ENCODE measurements at places on chromosomes 12 and 14.

- DNase-seq: no peak
Measured at GRCh38 chr14:51119411-51120051, 24.6 kb upstream of the TRIM9 start.

- DNase-seq: no peak
Measured at GRCh38 chr12:102913453-102914226, 3.4 kb downstream of the PAH start.

GRCh38 chr12:124026755-124027745, 54.0 kb downstream of the ZNF664 start:
- DNase-seq: no peak

DNA sequence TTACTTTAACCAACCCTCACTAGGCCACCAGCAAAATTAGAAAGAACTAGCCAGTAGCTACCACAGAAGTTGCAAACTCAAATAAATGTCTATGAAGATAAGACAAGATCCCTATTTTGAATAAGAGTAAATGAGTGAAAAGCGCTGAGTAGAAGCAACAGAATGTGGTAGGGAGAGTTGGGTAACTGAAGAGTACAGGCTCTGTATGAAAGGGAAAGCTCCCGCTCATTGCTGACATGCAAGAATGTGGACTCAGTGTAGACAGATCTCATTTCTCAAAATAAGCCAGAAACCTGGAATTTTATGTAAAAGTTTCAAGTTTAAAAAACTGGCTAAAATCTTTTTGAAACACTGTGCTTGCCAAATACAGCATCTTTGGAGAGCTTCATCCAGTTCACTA, 63.9 kb downstream of the NAV3 start:
- DNase-seq: no peak

DNA sequence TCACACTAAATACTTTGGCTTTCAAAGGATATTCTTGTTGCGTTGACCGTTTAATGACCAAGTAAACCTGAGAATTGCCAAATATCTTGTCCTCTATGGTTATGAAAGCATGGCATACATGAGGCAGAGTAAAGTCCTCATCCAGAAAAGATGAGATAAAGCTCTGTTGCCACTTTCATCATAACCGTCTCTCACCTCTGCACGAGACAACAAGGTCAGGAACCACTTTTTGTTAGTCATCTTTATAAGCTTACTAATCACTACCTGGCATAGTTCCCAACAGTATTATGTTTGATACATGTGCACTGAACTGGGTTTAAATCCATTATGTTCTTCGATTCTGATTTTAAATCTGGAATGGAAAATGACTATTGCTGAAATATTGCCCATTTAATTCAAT, 31.3 kb downstream of the PTPRB start:
- no peak for DNase-seq

DNA sequence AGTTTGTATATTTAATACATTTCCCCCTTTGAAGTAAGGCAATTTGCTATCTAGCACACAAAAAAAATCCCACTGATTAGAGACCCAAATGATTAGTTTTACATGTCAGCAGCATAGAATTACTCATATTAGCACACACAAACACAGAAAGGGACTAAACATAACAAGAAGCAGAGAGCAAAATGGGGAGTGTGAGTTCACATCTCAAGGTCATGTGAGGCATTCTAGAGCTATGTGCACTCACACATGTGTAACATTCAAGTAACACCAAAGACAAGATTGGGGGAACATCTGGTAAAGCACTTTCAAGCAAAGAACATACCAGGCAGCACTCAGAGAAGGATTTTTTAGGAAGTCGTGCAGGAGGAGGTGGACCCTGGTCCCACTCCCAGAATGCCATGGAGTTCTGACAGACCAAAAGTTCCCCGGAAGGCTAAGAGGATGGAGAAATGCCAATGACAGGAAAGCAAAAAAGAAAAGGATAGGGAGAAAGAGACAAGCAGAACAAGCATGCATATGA, 105.8 kb upstream of the SINHCAF start:
- no peak for DNase-seq

- DNase-seq: no peak
Measured at GRCh38 chr14:65771271-65771670, 358.7 kb downstream of the FUT8 start.

DNA sequence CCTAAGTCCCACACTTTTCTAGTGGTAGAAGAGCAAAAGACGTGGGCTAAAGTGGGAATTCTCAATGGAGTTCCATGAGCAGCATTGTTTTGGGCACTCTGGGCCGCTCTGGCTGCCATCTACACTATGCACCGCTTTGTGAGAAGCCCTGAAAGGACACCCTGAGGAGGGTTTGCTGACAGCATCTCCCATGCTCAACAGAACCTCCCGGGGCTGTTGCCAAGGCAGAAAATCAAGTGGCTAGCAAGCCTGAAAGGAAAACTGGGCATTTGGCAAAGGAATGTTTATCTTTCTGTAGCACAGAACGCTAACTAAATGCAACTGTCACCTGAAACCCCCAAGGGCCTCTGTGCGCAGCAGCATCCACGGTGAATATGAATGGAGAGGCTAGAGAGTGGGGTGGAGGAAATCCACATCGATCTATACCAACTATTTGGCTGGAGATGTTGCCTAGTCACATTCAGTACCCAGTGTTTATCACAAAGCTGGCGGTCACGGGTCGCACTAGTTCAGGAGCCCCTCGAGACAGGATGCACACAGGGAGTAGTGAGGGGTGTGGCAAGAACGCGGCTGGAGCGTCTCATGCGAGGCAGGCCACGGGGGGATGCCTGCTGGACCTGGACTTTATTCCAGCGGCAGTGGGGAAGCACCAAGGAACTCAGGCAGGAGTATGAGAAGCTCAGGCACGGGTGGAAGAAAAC, 14.2 kb downstream of the APPL2 start:
- DNase-seq: no peak

GRCh38 chr14:105178868-105179140, 2.3 kb downstream of the NUDT14 start:
- DNase-seq: no peak

- DNase-seq: no peak
Measured at GRCh38 chr14:48473944-48474343, 798.5 kb upstream of the MDGA2 start.

DNA sequence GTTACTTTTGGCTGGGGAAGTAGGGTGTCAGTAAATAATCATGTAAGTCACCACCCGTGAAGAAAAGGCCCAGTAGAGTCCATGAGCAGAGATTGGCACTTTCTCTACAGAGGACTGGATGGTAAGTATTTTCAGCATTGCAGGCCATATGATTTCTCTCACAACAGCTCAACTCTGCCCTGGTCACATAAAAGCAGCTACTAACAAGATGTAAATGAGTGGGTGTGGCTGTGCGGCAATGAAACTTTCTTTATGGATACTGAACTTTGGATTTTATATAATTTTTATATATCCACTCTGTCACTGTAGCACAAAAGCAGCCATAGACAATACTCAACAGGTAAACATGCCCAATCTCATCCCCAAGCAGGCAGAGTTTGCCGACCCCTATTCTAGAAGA, 343.6 kb downstream of the GLT1D1 start:
- DNase-seq: no peak

DNA sequence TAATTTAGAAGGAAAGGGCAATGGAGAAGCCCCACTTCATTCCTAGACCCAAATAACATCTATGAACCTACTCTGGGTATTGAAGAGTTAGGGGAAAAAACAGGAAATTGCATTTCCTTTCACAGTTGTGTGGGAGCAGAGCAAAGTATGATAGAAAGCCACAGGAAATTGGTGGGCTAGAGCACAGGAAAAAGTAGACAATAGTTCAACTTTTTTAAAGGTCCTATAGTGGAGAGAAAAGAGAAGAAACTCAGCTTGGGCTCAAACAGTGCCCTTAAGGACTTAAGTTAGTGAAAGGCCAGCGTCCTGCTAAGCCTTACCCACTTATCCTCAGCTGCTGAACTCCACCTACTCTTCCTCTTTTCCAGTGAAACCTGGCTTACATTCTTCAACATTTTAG, 258.1 kb downstream of the DPY19L2 start:
- DNase-seq: no peak

DNA sequence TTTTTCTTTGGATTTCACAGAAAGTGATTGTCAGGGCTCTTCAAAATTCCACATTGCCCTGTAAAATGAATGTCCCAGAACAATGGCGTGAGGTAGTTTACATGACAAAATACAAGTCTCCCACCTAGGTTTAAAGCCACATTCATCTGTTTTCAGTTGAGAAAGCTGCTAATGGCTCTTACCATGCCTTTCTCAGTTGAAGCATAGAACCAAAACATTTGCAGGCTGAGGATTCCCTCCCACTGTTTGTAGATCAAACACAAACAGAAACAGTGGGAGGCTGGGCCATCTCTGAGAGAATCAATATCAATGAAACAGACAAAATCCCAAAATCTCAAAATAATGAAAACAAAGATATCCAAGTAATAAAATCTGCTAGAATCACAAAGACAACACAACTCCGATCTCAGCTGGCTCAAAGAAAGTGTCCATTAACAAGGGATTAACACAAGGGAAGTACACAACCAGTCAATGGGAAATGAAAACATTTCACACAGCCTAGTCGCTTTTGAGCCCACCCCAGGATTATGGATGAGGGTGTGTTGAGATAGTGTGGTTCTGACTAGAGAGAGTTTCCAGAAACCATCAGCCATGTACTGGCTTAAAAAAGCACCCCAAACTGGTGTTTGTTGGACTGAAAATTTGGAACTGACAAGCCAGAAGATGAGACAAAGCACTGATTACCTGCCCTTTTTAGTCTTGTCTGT, 54.5 kb upstream of the TMEM260 start:
- DNase-seq: no peak

GRCh38 chr12:115570069-115570777, 707.3 kb downstream of the MED13L start:
- no peak for DNase-seq

DNA sequence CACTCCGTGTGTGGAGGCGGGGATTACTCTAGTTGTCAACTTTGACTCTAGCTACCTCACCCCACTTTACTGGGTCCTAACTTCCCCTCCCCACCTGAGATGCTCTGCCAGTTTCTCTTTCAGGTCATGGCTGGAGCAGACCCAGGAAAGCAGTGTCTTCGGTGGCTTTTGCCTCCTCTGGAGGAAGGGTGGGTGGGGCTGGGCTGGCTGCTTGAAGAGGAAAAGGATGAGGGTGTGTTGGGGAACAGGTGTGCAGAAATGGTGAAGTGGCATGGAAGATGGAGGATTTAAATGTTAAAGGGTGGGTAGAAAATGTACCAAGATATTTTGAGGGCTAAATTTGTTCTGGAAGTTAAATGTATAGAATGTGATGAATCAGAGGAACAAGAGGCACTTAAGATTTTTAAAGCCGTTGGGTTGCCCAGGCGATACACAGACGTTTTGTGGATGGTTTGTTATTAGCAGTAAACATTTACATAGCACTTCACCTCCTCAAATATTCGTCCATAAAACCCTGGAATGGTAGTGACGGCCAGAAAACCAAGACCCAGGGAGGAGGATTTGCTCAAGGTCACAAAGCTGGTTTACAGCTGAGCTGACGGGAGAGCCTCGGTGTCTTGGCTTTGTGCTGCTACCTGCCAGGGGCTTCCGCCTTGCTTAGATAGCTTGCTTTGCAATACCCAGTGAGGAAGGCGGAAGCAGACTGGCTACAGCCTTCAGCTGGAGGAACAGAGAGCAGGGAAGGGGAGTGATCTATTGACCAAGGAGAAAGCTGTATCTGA, 72.2 kb upstream of the PRMT8 start:
- DNase-seq: no peak
